ENCODE measurements at places on chromosomes 12 and 14.

DNA sequence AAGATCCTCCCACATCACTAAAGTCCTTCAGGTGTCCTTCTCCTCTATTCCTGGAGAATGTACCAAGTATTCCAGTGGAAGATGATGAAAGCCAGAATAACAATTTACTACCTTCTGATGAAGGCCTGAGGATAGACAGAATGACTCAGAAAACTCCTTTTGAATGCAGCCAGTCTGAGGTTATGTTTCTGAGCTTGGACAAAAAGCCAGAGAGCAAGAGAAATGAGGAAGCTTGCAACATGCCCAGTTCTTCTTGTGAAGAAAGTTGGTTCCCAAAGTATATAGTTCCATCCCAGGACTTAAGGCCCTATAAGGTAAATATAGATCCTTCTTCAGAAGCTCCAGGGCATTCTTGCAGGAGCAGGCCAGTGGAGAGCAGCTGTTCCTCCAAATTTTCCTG, 54.6 kb upstream of the HELB start:
- no peak for DNase-seq

GRCh38 chr12:32151552-32151951, 44.9 kb downstream of the BICD1 start:
- DNase-seq, result no peak

GRCh38 chr12:236445-236844, 22.5 kb upstream of the SLC6A12 start:
- no peak for DNase-seq

GRCh38 chr12:109501299-109501698, 23.9 kb downstream of the UBE3B start:
- no peak for DNase-seq

All from SW480 (cell line).